Forelimb muscle (tissue), 1 donor: ENCODE measurements at places on chromosomes 11 and 22. TPM values are rescaled to one million over a fixed set of nuclear protein-coding genes. Genes with fewer than 3 reads are reported as not detected.

DNA sequence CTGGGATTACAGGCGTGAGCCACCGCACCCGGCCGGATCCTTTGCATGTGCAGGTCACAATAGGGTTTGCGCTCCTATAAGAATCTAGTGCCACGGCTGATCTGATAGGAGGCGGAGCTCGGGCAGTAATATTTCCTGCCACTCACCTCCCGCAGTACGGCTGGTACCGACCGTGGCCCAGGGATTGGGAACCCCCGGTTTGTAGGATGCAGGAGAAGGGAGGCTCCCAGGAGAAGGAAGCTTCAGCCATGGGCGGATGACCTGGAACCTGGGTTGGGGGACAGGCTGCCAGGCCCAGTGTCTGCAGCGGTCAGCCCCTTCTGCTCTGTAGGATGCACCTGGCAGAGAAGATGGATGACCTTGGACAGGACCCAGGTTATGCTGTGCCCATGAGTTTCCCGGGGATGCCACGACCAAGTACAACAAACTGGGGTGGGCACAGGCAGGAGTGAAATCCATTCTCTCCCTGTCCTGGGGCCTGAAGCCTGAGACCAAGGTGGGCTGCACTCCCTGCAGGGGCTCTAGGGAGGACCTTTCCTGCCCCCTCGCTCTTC lies 818.9 kb downstream of the BRD1 start:
- no peak for DNase-seq

GRCh38 chr11:76660533-76661305 lies 9.8 kb downstream of the LRRC32 start:
- no peak for DNase-seq

CHKB gene
- 41.1 TPM for polyA plus RNA-seq

SUSD2 gene
- 0.91 TPM for polyA plus RNA-seq

FXYD2 gene
- polyA plus RNA-seq, result 1.5 TPM
